Kidney epithelial cell (primary cell): ENCODE measurements at places on chromosomes 12 and 14. TPM values are rescaled to one million over a fixed set of nuclear protein-coding genes. Genes with fewer than 3 reads are reported as not detected.
A peak's percentile ranks its signal among the peaks of the same experiment; 100 is the strongest.

The OR6C6 gene
- not detected in 2 replicates for total RNA-seq

The NANOG gene
- 0.34 TPM in 1 of 2 replicates, not detected in the other for total RNA-seq

The SMIM41 gene
- 0.34 TPM in 1 of 2 replicates, not detected in the other for total RNA-seq

The LALBA gene
- total RNA-seq = not detected in 2 replicates

The FKBP3 gene
- 40.7 and 44.7 TPM in 2 replicates for total RNA-seq

The C14orf180 gene
- not detected in 2 replicates for total RNA-seq

- no peak for DNase-seq
Measured at GRCh38 chr12:113424915-113425823, 3.0 kb downstream of the SDSL start.

GRCh38 chr12:44640427-44641190 is 235.5 kb downstream of the NELL2 start:
- DNase-seq = no peak

DNA sequence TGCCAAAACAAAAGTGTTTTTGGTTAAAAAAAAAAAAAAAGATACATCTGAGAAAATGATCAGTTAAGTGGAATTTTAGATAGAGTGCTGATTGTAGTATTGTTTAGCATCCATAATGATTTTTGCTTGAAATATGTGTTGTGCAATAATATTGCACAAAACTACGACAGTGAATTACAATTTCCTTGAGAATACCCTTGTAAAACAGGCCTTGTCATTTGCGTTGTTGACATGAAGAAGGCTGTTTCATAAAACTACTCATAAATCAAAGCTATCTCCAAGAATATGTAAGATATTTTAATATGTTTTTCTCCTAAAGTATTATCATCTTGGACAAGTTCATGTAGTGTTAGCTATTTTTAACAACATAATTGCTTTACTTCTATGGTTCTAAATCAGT is 1077.0 kb downstream of the LRFN5 start:
- DNase-seq = no peak

GRCh38 chr14:22650046-22650739 is 6.0 kb upstream of the OR6J1 start:
- no peak for DNase-seq

DNA sequence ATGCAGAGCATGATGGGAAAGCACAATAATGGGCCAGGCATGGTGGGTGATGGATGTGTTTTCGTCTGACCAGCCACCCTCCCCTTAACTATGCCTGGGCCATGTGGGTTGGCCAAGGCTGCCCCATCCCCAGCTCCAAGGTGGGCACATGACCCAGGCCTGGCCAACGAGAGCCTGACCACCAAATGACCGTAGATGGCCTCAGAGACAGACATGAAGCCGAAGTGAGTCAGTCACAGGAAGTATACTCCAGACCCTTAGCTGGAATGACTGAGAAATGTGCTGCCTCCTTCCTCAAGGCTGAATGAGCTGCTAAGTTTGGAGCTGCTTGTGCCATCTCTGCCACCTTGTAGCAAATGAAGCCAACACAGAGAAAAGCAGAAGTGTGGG is 233.6 kb downstream of the BCL11B start:
- peak; percentile 49 for DNase-seq

DNA sequence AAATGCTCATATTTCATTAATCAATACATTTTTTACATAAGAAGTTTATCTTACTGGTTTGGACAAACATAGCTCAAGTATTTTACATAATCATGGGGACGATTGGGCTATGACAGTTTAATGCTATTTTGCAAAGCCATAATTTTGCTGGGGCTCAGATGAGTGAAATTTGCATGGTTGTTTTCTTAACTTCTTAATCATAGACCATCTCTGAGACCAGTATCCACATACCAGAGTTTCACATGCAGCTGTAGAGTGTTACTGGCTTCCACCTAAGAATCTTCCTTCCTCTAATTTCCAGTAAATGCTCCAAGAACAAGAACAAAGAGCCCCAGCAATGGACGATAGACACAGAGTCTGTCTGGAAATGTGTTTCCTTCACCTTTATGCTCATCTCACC is 303.0 kb upstream of the TMEM132C start:
- DNase-seq = no peak

GRCh38 chr12:26514364-26514763 is 318.6 kb downstream of the ITPR2 start:
- DNase-seq = no peak

DNA sequence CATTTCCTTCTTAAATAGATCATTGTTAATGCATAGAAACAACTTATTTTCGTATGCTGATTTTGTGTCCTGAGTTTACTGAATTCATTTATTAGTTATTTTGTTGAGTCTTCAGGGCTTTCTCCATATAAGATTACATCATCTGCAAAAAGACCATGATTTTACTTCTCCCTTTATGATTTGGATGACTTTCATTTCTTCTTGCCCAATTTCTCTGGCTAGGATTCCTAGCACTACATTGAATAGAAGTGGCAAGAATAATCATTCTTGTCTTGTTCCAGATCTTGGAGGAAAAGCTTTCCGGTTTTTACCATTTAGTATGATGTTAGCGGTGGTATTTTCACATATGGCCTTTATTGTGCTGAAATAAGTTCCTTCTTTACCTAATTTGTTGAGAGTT is 303.0 kb upstream of the RTL1 start:
- DNase-seq = no peak

DNA sequence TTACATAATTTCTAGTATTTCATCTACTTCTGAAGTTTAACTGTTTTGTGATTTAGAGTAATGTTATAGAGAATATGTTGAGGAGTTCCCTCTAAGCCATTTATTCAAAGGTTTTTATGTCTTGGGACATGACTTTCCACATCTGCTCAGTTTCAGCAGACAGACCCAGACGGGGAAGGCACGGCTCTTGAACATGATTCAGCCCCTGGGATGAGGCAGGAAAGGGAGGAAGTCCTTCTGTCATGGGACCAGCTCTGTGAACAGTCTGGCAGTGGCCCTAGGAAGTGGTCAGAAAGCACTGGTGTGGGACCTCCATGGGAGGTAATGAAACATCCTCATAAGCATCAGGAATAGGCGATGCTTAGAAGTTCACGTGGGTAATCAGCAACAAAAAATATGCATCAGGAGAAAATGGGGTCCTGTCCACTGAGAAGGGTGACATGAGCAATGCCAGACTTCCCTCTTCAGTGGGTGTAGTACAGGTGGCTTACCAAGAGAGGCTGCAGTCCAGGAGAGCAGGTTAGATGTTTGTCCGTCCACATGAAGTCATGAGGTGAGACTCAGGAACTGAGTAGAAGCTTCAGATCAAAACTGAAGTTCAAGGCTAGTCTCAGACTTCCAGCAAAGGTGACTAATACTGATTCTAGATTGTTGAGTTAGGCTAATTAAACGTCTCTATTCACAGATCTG is 248.5 kb downstream of the IPO8 start:
- no peak for DNase-seq

DNA sequence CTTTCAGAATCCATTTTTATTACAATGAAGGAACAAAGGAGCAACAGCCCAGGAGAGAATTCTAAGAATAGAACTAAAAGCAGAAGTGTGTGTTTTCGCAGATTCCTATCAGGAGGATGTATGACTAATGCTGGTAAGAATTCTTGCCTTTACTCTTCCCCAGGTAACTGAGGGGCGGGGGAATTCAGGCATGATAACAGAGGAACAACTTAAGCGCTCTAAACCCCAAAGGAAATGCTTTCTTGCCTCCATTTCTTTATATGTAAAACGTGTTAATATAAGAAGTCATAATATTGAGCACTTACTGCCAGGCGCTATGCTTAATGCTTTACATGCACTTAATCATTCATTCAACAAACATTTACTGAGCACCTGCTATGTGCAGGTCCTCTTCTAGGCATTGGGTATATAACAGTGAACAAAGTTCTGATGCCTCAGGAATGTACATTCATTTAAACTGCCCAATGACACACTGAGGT is 4.5 kb downstream of the HCAR1 start:
- DNase-seq = peak; percentile 62

DNA sequence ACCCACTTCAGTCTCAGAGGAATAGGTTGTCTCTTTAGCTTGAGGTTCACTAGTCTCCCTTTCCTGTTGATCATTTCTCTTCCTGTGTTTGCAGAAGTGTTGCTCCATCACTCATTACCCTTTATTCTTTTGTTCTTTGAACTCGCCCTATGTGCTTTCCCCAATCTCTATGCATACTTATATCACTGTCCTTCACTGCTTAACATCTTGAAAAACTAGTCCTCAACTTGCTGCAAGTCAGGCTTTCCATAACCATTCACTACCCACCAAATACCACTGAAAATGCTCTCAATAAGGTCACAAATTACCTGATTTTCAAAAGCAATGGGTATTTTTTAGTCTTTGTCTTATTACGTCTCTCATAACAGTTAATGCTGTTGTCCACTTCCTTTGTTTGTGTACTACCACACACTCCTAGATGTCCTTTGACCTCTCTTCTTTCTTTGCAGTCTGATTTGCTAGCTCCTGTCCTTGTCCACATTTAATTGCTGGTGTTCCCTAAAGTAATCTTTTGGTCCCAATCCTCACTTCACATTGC is 80.8 kb downstream of the RIC8B start:
- no peak for DNase-seq

DNA sequence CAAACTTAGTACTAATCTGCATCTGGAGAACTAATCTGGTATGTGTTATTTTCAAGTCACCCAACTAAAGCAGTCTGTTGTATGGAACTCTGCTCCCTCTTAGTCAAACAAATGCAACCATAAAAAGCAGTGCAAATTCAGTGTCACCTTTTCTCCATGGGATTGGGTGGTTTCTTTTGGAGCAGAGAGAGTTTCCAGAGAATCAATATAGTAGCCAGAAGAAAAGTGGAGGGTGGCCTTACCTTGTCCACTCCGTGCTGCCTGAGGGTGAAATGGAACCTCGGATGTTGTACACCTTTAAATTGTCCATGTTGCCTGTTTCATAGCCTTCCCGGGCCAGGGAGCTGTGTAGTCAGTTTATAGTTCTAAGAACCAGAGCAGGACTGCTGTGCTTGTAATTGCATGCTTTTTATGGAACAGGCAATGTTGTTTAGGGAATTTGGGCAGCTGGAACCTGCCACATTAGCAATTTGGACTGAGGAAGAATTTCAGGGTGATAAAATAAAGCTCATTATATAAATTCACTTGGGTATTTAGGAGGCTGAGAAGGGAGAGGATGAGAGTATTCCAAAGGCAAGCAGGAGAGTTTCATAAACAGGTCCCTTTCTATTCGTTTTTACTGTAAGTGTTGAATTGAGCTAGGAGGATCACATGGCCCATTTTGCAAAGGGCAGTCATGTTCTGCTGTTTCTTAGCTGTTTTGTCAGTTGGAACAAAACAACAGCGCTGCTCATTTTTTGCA is 60.5 kb downstream of the CRADD start:
- no peak for DNase-seq

DNA sequence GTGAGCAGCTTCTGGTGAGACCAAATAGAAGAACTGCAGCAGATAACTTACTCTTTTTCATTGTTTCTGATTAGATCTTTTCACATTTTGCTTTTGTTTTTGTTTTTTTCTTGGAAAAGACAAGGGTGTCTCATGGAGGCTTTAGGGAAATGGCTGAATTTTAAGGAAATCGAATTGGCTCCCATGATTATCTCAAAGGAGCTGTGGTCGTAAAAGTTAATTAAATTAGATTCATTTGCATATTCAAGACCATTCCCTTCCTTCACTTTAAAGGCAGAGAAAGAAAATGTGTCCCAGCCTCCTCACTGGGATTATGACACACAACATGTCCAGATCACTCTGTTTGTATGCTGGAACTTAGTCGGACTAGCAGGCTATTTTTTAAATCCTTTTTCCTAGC is 106.4 kb upstream of the MDM1 start:
- no peak for DNase-seq

DNA sequence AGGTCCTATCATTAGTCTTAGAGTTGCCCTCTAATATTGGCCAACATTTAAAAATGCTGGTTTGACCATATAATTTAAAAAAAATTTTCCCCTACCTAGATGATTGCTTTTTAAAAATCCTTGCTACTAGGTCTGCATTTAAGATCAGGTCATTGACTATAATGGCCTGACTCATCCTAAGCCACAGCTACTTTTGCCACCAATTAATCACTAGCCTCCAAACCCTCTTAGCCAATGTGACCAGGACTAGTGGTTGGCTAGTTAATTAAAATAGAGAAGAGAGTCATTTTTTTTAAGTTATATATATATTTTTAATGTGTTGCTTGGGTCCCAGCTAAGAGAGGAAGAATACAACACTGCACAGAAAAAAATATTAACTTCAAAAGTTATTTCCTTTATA is 57.5 kb downstream of the SOS2 start:
- DNase-seq = no peak

DNA sequence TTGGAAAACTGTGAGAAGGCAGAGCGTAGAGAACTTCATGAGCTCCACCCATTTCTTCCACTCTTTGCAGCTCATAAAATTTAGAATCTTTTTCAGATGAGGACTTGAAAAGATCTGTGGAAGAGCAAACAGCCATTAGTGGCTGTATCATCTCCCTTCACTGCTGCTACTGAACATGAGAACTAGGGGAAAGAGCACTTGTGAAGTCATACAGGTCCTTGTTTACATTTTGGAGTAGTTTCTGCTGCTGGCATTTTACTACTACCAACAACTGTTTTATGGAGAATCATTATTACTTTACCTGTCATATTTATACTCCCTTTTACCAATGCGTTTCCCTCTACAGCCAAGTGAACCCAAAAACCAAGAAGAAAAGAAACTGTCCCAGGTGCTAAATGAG is 41.0 kb downstream of the RPGRIP1 start:
- no peak for DNase-seq

- no peak for DNase-seq
Measured at GRCh38 chr14:31170411-31170810, 37.2 kb downstream of the HECTD1 start.

DNA sequence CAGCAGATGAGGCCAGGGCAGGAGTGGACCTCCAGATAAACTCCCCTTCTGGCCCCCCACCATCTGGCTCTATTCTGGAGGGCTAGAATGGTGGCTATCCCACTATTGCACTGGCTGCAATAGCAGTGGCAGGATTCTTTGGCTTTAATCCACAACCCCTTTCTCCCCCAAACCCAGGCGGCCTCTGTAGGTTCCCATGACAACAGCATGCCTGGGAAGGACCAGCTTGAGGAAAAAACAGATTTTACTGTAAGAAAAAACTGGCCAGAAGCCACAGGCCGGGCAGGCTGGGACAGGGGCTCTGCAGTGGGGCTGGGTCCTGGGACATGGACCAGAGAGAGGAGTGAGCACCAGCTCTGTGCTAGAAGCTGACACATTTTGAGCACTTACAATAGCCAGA is 13.6 kb upstream of the ACVR1B start:
- no peak for DNase-seq
